ENCODE measurements at places on chromosomes 16 and 17. TPM values are rescaled to one million over a fixed set of nuclear protein-coding genes. Genes with fewer than 3 reads are reported as not detected.

Gene FBXL20
- 22.4 TPM for total RNA-seq

Gene SYNGR2
- 133 TPM for total RNA-seq

Gene GSG1L
- total RNA-seq: 0.91 TPM

Gene HOXB1
- not detected for total RNA-seq

Gene ADAM11
- total RNA-seq: 3.5 TPM

Gene TNFRSF13B
- total RNA-seq: not detected

Gene HOXB13
- 78.7 TPM for total RNA-seq

DNA sequence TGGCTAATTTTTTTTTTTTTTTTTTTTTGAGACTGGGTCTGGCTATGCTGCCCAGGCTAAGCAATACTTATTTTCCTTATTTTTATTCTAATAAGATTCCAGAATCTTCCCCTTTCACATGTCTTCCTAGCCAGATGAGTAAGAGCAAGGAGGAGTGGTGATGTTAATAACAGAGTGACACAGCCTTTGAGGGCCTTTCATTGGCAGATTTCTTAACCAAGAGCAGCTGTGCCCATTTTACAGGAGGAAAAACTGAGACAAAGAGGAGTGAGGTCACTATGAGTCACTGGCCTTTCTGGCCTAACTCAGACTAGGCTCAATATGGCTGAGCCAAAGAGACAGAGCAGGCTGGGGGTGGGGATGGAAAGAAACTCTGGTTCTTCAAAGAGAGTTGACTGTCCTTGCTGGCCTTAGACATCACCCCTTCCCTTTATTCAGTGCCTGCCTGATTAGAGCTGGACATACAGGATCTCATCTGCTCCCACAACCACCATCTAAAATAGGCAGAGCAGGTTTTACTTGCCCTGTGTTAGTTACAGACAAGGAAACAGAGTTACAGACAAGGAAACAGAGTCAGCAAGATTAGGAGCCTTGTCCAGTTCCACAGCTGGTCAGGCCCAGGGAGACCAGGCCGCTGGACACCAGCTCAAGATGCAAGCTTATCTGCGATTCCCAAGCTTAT lies 50.0 kb upstream of the TOB1 start:
- H3K27me3 ChIP-seq: no peaks in the 10 kb centered on the region
- H3K36me3 ChIP-seq: no peaks in the 10 kb centered on the region
- H3K4me3 ChIP-seq: no peak overlapping the region
- H3K27ac ChIP-seq: peak overlapping the region; percentile 73
- DNase-seq: no peak

GRCh38 chr17:67441052-67441895 lies 64.2 kb downstream of the PITPNC1 start:
- no peaks in the 10 kb centered on the region for H3K36me3 ChIP-seq
- no peaks in the 10 kb centered on the region for H3K27me3 ChIP-seq

DNA sequence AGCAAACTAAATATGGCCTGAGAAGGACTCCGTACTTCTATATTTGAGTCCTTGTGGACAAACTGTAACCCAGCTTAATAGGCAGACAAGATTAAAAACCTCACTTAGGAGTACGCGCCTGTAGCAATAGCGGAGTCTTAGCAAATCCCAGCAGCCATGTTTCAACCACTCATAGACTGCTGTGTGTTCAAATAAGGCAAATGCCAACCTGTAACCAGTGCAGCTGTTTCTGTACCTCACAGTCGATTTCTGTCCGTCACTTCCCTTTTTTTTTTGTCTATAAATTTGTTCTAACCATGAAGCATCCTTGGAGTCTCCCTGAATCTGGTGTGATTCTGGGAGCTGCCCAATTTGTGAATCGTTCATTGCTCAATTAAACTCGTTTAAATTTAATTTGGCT lies 30.2 kb downstream of the TANC2 start:
- no peaks in the 10 kb centered on the region for H3K36me3 ChIP-seq
- H3K27ac ChIP-seq: no peak overlapping the region
- DNase-seq: no peak
- H3K4me1 ChIP-seq: no peaks in the 10 kb centered on the region

DNA sequence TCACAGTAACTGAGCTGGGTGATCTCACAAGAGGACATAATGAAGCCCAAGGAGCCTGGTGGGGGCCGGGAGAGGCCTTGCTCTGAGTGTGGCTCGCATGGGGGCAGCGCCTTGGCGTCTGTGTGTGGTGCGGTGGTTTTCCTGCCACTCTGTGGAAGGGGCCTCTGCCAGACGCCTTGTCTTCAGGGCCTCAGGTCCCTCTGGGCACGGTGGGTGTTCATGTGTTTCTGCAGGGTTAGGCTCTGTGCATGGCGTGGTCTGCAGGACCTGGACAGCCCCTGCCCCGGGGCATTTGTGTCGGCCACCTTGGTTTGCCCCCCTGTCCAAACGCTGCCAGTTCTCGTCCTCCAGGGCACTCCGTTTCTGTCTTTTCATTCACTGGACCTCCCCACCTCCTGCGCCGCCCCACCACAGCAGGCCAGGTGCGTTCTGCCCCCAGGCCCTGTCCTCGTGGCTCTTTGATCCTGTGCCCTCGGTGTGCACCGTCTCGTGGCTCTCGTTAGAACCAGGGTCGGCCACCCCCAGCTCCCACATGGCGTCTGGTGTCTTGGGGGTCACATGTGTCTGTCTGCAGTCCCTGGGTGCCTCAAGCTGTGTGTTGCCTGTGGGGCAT lies 43.7 kb upstream of the ZNF750 start:
- H3K4me1 ChIP-seq: peaks cover 10% of the 10 kb centered on the region
- H3K4me3 ChIP-seq: no peak overlapping the region
- H3K36me3 ChIP-seq: no peaks in the 10 kb centered on the region
- no peak for DNase-seq
- H3K27me3 ChIP-seq: no peaks in the 10 kb centered on the region

- H3K36me3 ChIP-seq: no peaks in the 10 kb centered on the region
- DNase-seq: no peak
- no peak overlapping the region for H3K27ac ChIP-seq
- H3K4me3 ChIP-seq: no peak overlapping the region
- H3K27me3 ChIP-seq: no peaks in the 10 kb centered on the region
Measured at GRCh38 chr16:89458551-89458950, 31.8 kb downstream of the ANKRD11 start.

DNA sequence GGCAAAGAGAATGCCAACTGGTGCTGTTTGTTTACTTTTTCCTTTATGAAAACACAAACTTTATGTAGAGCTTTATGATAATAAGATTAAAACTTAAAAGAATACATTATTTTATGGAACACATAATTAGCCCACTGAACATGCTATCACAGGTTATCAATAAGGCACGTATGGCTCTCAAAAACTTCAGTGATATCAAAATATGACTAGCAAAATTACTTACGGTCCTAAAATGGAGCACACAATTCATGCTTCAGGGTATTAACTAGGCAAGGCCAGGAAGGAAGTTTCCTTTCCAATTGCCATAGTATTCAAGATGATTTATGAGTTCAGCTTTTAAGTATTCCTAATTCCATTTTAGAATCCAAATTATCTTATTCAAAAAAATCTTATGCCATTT lies 3.6 kb downstream of the RNF43 start:
- H3K4me3 ChIP-seq: peak overlapping the region; percentile 40
- no peaks in the 10 kb centered on the region for H3K36me3 ChIP-seq
- no peaks in the 10 kb centered on the region for H3K27me3 ChIP-seq
- H3K27ac ChIP-seq: peak overlapping the region; percentile 49

DNA sequence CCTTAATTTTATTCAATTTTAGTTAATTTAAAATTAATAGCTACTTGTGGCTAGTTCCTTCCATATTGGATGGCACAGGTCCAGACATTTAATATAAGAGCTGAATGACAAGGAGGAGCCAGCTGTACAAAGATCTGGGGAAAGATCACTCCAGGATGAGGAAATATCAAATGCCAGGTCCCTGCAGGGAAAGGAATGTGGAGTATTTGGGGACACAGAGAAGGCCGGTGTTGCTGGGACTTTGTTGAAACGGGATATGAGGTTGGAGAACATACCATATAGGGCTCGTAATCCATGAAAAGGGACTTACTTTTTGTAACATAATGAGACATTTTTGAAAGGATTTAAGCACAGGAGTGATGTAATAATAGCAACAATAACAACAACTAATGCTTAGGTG lies 426.8 kb downstream of the HS3ST4 start:
- no peak overlapping the region for H3K4me3 ChIP-seq
- no peak overlapping the region for H3K27ac ChIP-seq
- no peaks in the 10 kb centered on the region for H3K4me1 ChIP-seq
- no peaks in the 10 kb centered on the region for H3K36me3 ChIP-seq

DNA sequence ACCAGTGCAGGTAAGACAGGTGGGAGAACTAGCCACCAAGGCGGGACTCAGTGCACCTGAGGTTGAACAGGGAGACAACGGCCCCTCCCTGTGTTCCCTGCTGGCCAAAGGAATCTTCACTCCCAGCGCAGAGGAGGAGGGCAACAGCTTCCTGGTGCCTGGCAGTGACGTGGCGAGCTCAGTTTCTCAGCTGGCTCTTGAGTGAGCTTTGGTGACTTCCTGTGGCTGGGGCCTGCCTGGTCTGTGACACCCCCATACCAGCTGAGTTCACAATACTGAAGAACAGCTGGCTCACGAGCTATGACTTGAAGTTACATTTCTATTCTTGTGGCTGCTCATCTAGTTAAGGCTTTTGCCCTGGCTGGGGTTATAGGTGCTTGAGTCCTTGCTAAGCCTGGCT lies 26.1 kb downstream of the WNT9B start:
- H3K4me1 ChIP-seq: no peaks in the 10 kb centered on the region
- DNase-seq: no peak
- no peaks in the 10 kb centered on the region for H3K27me3 ChIP-seq
- H3K27ac ChIP-seq: no peak overlapping the region
- H3K4me3 ChIP-seq: no peak overlapping the region
- H3K36me3 ChIP-seq: no peaks in the 10 kb centered on the region

DNA sequence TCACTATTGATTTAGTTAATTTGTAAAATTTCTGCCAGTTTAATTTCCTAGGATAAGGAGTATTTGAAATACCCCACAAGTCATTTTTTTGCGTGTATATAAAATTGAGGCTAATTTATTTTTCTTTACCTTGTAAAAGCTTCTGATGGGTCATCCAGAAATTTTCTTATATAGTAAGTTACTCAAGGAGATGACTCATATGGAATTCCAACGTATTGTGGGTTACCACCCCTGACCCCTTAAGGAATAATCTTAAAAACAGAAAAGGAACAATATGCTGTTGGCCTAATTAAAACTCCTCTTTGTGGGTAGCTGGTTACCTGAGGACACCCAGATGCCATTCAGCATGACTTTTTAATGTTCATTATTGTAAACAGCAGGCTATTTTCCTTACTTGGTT lies 13.6 kb downstream of the HEATR6 start:
- no peaks in the 10 kb centered on the region for H3K27me3 ChIP-seq
- H3K4me3 ChIP-seq: no peak overlapping the region
- DNase-seq: no peak
- H3K4me1 ChIP-seq: no peaks in the 10 kb centered on the region
- H3K36me3 ChIP-seq: peaks cover 9% of the 10 kb centered on the region
- no peak overlapping the region for H3K27ac ChIP-seq

GRCh38 chr16:3957344-3957980 lies 76.9 kb upstream of the CREBBP start:
- peaks cover 7% of the 10 kb centered on the region for H3K27me3 ChIP-seq
- no peaks in the 10 kb centered on the region for H3K4me1 ChIP-seq

DNA sequence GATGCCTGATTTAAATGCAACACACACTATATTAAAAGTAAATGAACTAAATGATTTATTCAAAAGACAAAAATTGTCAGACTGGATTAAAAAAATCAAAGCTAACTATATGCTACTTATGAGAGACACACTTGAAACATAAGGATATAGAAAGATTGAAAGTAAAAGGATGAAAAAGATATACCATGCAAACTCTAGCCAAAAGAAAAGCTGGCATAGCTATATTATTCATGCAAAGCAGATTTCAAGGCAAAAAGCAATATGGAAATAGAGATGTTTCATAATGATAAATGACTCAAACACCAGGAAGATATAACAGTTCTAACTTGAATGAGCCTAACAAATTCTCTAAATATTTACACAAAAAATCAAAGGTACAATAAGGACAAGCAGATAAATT lies 149.2 kb downstream of the MYO1D start:
- no peaks in the 10 kb centered on the region for H3K36me3 ChIP-seq
- no peak for DNase-seq
- no peaks in the 10 kb centered on the region for H3K27me3 ChIP-seq
- H3K4me1 ChIP-seq: no peaks in the 10 kb centered on the region
- H3K4me3 ChIP-seq: no peak overlapping the region

GRCh38 chr17:489758-490329 lies 137.2 kb upstream of the RPH3AL start:
- H3K27me3 ChIP-seq: no peaks in the 10 kb centered on the region
- peaks cover 7% of the 10 kb centered on the region for H3K4me1 ChIP-seq
- no peak for DNase-seq
- H3K27ac ChIP-seq: peak overlapping the region; percentile 30
- H3K36me3 ChIP-seq: no peaks in the 10 kb centered on the region
- peak overlapping the region; percentile 28 for H3K4me3 ChIP-seq

DNA sequence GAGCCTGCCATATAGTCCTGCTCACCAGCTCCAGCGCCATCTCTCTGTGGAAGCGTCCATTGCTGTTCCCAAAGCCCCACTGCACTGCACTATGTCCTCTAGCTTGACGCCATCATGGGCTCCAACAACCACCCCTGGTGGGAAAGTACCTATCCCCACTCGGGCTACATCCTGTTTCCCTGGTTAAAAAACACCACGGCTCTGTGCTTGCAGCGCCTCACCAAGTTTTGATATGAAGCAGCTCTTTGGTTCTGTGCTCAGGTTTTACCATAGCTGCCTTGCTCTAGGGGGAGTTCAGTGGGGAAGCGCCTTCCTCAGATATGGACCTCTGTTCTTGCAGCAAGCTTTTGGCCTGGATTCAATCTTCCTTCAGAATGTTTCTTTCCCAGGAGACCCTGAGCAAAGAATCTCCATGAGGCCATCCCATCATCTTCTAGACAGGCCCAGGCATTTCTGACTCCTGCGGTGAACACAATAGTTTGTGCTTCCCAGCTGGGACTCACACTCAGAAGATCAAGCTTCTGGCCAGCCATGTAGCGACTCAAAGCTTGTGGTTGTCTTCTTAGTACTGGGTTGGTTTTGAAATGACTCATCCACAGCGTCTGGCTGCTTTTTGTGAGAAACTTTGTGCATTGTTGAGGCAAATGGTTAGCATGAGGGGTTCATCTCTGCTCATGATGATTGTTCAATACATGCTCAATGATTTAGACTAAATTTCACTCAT lies 39.5 kb downstream of the DYNLRB2 start:
- H3K4me1 ChIP-seq: no peaks in the 10 kb centered on the region
- DNase-seq: no peak
- no peak overlapping the region for H3K4me3 ChIP-seq
- no peak overlapping the region for H3K27ac ChIP-seq

Data from prostate gland (tissue), 2 donors.